ENCODE measurements at places on chromosomes 4 and X.

- DNase-seq = no peak
Measured at GRCh38 chr4:41177016-41177415, 37.3 kb downstream of the APBB2 start.

DNA sequence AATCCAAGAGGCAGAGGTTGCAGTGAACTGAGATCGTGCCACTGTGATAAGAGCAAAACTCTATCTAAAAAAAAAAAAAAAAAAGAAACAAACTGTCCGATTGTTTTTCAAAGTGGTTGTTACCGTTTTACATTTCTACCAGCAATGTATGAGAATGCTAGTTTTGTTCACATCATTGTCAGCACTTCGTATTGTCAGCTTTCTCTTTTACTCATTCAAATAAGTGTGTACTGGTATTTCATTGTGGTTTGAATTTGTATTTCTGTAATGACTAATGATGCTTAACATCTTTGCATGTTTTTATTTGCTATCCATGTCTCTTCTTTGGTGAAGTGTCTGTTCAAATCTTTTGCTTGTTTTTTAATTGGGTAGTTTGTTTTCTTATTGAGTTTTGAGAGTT lies 65.8 kb downstream of the GPR101 start:
- DNase-seq = no peak

DNA sequence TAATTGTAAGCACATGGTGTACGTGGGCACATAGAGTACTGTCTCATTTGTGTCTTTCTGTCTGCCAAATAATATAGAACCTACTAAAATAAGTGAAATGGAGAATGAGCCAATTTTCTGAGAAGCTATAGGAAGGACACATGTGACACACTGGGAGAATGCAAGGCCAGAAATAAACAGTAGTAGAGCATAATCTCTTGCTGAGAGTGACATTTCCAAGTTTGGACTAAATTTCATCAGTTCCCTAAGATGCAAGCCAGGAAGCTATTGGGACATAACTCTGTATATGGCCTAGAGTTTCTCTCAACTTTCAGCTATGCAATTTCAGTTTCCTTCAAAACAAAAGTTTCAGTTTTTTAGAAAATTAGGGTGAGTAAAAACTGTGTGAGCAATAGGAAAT lies 638.7 kb downstream of the PCDH18 start:
- DNase-seq = no peak

GRCh38 chrX:46408553-46409407 lies 136.4 kb downstream of the ZNF674 start:
- DNase-seq = peak; percentile 77

DNA sequence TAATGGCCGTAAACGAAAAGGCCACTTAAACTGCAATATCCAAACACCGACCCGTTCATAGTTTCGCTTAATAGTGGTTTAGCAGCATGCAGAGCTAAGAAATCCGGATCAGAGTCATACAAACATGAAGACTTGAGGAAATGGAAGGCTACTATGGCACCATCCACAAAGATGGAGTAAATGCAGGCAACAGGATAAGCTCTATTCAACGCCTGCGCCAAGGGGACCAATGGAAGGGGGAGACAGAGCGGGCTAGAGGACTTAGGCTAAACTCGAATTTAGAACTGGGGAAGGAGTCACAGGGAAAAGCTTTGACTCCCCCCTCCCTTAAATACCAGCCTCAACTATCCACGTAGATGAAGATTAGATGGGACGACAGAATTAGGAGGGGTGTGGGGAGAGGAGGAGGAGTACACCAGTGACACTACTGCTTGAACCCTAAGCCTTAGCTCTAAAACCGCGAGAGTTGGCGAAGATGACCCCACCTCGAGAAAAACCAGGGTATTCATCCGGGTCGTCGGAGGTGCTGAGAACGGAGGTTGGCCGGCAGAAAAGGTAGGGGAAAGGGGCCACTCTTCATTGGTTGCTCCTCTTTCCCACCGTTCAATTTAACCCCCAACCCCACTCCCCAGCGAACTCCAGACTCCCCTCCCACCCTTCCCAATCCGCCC lies 3.5 kb downstream of the HUWE1 start:
- DNase-seq = peak; percentile 56

GRCh38 chr4:39498727-39499020 lies 28.6 kb downstream of the UGDH start:
- DNase-seq = no peak

- no peak for DNase-seq
Measured at GRCh38 chrX:3345281-3346191, 916 bp downstream of the MXRA5 start.

GRCh38 chr4:112167794-112168193 lies 22.5 kb downstream of the FAM241A start:
- no peak for DNase-seq

- DNase-seq = no peak
Measured at GRCh38 chrX:39125834-39126233, 324.6 kb downstream of the MID1IP1 start.

GRCh38 chrX:41661366-41662095 lies 27.2 kb upstream of the GPR34 start:
- DNase-seq = no peak

- DNase-seq = peak; percentile 80
Measured at GRCh38 chr4:84681486-84682274, 98.8 kb downstream of the CDS1 start.

DNA sequence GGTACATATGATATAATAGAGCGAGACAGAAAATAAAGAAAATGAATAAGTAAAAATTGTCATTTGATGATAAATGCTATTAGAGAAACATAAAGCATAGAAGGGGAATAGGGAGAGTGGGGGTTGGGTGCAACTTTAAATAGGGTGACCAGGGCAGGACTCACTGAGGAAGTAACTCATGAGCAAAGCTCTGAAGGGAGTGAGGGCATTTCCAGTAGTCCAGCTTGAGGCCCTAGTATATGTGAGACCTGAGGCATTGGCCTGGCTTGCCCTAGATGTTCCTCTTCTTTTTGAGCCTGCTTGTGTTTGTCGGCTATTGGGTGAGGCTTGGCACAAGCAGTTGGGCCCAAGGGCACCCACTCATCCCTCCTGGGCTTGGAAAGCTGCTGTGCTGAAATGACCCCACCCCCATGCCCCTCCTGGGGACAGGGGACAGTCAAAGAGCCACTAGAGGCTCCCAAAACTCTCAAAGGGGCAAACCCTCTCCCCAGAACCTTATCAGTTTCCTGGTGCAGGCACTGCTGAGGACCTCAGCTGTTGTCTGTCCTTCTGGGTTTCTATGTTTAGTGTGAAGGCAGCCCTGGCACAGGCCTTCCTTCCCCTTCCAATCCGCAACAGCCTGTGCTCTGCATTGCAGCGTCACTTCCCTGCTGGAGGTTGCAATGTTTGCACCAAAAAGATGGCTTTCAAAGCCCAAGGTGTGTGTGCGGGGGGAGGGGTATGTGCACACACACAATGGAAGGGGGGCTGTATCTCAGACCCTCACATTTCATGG lies 40.1 kb downstream of the APLN start:
- no peak for DNase-seq

- no peak for DNase-seq
Measured at GRCh38 chr4:93029769-93030168, 726.0 kb downstream of the GRID2 start.

Data from OCI-M1 (cell line).